ENCODE measurements at places on chromosomes 16 and 17.
A peak's percentile ranks its signal among the peaks of the same experiment; 100 is the strongest.

GRCh38 chr17:39838057-39838456 lies 26.1 kb downstream of the IKZF3 start:
- no peak for DNase-seq

DNA sequence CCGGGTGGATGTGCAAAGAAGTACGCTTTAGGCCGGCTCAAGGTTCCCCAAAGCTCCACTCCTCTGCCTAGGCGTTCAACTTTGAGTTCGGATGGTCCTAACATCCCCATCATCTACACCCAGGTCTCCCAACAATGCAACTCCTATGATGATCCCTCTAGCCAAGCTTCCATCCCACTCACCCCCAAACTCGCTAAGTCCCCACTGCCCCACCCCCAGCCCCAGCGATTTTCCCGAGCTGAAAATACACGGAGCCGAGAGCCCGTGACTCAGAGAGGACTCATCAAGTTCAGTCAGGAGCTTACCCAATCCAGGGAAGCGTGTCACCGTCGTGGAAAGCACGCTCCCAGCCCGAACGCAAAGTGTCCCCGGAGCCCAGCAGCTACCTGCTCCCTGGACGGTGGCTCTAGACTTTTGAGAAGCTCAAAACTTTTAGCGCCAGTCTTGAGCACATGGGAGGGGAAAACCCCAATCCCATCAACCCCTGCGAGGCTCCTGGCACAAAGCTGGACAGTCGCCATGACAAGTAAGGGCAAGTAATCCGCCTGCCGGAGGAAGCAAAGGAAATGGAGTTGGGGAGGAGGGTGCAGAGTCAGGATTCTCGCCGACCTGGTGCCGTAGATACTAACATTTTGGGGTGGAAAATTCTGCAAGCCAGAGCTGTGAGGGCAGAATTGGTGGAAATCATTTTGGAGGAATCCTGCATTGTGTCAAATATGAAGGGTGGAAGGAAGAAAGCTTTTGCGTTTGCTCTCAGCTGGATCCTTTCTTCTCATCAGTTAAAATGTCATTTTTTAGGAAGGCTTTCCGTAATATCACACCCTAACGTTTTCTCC lies at the start of gene TP53:
Gene TP53, minus strand, starts transcription at position 419 of the 836 bp plus-strand sequence. CDS start 10,896 bp downstream, outside the sequence.
- peak; percentile 34 for DNase-seq

GRCh38 chr17:35423761-35424160 lies 8.5 kb downstream of the SLFN12 start:
- DNase-seq, result no peak

DNA sequence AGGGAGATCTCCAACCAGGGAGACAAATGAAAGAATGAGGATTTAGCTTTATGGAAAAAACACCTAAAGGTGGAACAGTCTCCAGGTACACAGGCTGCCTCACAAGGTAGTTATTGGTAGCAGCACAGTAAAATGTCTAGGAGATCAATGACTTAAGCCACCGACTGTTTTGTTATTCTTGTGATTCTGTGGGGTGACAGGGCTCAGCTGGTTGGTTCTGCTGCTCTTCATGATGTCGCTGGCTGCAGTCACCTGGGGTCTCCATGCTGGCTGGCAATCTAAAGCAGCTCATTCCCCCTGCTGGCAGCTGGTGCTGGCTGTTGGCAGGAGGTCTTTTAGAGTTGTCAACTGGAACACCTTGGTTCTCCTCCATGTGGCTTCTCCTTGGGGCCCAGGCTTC lies 69.2 kb downstream of the FOXL1 start:
- DNase-seq, result no peak

GRCh38 chr16:70396246-70396904 lies 42.5 kb downstream of the ST3GAL2 start:
- DNase-seq, result no peak

DNA sequence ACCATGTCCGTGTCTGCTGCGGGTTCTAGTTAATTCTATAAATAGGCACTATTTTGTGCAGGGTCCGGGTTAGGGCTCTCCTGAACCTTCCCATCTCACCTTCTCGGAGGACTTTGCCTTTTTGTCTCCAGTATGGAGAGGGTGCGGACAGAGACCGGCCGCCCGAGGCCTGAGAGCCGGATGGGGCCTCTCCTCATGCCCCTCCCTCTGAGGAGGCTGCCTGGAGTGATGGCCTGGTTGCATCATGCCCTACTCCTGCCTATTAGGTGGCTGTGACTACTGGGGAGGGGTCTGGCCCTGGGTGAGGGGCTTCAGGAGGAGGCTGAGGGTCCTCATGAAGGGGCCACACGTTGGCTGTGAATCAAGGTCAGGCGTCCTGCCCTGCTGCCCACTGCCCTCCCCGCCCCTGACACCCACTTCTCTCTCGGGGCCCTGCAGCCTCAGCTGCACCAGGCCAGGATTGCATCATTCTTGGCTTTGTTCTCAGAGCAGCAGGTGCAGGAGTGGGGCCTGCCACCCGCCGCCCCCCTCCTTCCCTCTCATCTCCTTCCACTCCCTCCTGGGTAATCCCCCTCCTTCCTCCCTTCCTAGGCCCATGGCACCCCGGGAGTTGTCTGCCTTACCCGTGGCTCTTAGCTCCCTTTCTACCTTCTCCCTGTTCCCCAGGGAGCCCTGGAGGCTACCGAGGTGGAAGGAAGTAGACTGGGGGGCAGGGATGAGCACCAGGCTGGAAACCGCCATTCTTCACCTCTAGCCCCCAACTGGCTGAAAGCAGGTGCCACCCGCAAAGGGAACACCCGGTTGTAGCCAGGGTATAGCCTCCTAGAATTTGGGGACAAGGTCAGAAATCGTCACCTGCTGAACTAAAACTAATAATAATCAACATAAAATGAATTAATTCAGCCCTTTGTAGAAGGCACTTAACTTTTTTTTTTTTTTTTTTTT lies 12.7 kb upstream of the ARHGAP23 start:
- no peak for DNase-seq

- DNase-seq, result no peak
Observed at GRCh38 chr16:48158296-48158695, 2.5 kb upstream of the ABCC12 start.

DNA sequence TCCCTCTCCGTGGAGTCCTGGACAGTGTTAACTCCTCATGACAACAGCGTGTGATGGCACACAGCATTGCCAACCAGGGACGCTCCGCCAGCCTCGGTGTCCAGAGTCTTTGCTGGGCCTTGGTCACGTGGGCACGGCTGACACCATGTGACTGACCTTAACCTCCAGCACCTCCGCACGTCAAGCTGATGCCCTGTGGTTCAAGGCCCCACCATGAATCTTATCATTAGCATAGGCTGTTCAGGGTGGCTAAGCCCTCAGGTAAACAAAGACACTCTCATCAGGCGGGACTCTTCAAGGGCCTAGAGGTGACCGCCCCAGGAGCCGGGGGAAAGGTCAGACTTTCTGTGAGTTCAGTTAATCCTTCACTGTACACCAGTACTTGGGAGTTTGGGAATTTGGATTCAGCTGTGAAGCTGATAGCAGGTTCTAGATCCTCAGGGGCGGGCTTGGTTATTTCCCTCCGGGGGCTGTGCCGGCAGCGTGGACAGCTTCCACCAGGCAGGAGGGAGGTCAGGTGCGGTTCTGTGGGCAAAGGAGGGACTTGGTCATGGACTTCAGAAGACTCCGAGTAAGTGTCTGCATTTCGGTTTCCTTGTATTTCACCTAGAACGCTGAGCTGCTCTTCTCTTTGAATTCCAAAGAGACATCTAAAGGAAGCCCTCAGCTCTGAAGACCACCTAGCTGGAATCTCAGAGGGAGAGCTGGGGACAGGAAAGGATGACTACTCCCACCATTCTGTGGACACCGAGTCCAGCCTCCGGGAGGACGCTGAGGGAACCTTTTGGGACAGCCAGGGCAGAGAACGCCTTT lies 195.5 kb upstream of the CIBAR2 start:
- DNase-seq, result no peak

DNA sequence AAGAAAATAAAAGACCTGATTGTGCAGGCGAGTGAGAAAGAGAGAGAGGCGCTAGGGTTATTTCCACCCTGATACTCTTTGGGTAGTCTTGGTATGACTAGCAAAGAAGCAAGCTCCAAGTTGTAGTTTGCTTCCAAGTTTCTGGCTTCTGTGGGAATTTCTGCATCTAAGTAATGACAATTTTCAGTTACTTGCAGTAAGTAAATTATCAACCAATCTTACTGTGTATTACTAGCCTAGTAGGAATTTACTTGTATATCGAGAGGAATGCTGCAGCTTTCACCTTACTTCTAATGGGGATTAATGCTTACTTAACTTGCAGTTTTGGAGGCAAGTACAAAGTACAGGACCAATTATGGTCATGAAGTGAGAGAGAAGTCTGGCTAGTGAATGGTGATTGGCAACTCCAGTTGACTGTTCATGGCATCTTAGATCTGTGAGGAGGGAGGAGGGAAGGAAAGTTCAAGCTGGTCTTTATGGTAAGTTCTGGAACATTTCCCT lies 31.9 kb downstream of the TENT4B start:
- DNase-seq, result no peak

GRCh38 chr17:35666967-35667532 lies 64.4 kb upstream of the RASL10B start:
- no peak for DNase-seq

DNA sequence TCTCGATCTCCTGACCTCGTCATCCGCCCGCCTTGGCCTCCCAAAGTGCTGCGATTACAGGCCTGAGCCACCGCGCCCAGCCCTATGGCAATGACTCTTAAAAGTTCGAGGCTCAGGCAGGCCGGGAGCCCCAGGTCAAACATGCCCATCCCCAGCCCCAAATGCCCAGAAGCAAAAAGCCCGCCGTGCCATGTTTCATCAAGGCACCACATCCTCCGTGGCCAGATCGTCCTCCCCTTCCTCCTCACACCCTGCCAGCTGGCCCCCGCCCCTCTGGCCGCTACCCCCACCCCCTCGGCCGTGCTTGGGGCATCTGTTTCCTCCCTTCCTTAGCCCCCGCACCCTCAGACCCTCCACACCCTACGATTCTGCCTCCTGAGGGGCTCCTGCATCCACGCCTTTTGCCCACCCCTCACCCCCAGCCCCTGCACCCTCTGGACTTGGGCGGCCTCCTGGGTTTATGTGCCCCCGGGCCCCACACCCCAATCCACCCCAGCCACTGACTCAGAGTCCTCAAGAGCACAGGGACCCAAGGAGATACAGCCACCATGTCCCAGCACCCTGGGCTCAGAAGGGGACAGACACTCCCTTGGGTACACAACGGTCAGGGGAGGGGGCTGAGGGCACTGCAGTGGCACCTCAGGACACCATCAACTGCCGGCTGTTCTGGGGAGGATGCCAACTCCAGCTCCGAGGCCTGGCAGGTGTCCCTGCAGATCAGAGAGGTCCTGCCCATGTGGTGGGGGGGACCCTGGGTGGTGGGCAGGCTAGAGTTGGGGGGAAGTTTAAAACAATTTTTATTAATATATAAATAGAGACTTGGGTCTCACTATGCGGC lies 7.1 kb downstream of the CTRB1 start:
- no peak for DNase-seq

DNA sequence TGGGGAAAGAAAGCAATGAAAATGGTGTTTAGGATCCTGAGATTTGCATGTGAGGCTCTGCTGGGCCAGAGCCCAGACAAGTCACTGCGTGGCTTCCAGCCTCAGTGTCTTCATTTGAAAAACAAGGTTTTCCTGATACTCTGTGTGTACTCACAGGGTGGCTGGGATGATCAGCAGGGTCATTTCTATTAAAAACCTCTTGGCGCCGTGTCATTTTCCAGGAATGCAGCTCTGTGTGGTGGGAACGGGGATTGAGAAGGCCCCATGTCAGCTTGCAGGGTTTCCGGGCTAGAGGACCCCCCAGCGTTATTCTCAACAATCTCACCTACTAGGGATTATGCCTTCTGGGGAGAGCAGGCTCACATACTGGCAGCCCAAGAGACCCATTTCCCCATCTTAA lies 73.5 kb downstream of the FOXL1 start:
- DNase-seq, result no peak

- DNase-seq, result no peak
Observed at GRCh38 chr17:81534157-81535006, 6.2 kb downstream of the FSCN2 start.

GRCh38 chr17:46950997-46951621 lies 27.9 kb downstream of the RPRML start:
- DNase-seq, result no peak

GRCh38 chr17:43671031-43671692 lies 9.4 kb upstream of the MEOX1 start:
- DNase-seq, result no peak

Data from GOT3 (cell line).